Stimulated activated CD4-positive, alpha-beta T cell treated with anti-CD3 and anti-CD28 coated beads, Interleukin-2, amount 100 ng/mL, for 4 hours (primary cell): ENCODE measurements at places on chromosomes 7 and 10.

GRCh38 chr10:107148906-107149305, 15.6 kb downstream of the SORCS1 start:
- DNase-seq = no peak

- DNase-seq = no peak
Observed at GRCh38 chr7:141189231-141189630, 115.4 kb downstream of the TMEM178B start.

DNA sequence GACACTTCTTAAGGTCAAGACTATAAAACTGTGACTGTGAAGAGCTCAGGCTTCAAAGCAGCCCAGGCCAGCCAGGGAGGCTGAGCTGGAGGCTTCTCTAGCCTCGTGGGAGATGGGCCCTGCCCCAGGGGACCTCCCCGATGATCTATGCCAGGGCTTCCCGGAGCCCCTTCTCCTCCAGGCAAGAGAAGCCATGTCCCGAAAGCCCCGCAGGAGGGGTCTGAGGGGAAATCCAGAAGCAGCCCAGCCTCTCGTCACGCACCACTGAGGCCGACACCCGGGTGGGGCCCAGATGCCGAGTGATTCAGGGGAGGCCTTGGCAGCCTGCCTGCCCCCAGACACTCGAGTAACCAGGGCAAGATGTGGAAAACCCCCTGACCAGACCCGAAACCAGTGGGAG, 63.7 kb downstream of the PROSER2 start:
- no peak for DNase-seq

- no peak for DNase-seq
Observed at GRCh38 chr10:58648131-58648530, 135.5 kb downstream of the BICC1 start.

GRCh38 chr10:123673198-123673597, 7.0 kb downstream of the GPR26 start:
- no peak for DNase-seq

DNA sequence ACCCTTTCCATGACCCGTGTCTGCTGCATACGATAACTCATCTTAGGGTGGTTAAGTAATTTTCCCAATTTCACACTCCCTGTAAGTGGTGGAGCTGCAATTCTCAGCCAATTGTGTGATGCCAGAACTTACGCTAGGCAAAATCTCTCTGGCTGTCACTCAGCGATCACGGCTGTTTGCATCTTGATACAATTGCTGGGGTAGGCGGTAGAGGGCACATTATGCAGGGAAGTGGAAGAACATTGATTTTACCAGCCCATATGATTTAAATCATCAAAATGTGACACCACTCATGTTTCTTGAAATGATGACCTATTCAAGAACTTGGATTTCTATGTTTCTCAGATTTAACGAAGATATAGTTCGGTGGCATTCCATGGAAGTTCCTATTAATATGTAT, 108.7 kb upstream of the ADARB2 start:
- no peak for DNase-seq
